ENCODE measurements at places on chromosomes 12 and 14. TPM values are rescaled to one million over a fixed set of nuclear protein-coding genes. Genes with fewer than 3 reads are reported as not detected.

The DACT1 gene
- total RNA-seq = 7.8 TPM

- H3K36me3 ChIP-seq = no peaks in the 10 kb centered on the region
- peak overlapping the region; percentile 95 for H3K4me3 ChIP-seq
- no peaks in the 10 kb centered on the region for H3K27me3 ChIP-seq
Measured at GRCh38 chr14:31206536-31207286, 882 bp downstream of the HECTD1 start.

GRCh38 chr12:94073441-94074051, 74.8 kb upstream of the PLXNC1 start:
- H3K27ac ChIP-seq = peak overlapping the region; percentile 81
- ATAC-seq = no peak
- no peak overlapping the region for H3K4me3 ChIP-seq
- H3K36me3 ChIP-seq = no peaks in the 10 kb centered on the region
- H3K4me1 ChIP-seq = peaks cover 4% of the 10 kb centered on the region

GRCh38 chr14:34522496-34522895, 17.0 kb downstream of the EAPP start:
- ATAC-seq = no peak
- H3K27me3 ChIP-seq = no peaks in the 10 kb centered on the region
- H3K27ac ChIP-seq = no peak overlapping the region
- H3K36me3 ChIP-seq = peaks cover 8% of the 10 kb centered on the region

- H3K4me3 ChIP-seq = no peak overlapping the region
- H3K27me3 ChIP-seq = no peaks in the 10 kb centered on the region
- H3K27ac ChIP-seq = peak overlapping the region; percentile 3
- peaks cover 6% of the 10 kb centered on the region for H3K4me1 ChIP-seq
- no peak for ATAC-seq
- peaks cover 6% of the 10 kb centered on the region for H3K36me3 ChIP-seq
Measured at GRCh38 chr12:65308601-65309071, 30.2 kb downstream of the MSRB3 start.

- H3K4me3 ChIP-seq = no peak overlapping the region
- no peak for ATAC-seq
- no peaks in the 10 kb centered on the region for H3K4me1 ChIP-seq
- no peaks in the 10 kb centered on the region for H3K36me3 ChIP-seq
- H3K27ac ChIP-seq = no peak overlapping the region
Measured at GRCh38 chr12:102811110-102811737, 105.8 kb downstream of the PAH start.

The CNIH1 gene
- total RNA-seq = 157 TPM
